Skin of body (tissue), 3 donors: ENCODE measurements at places on chromosomes 7 and 10. TPM values are rescaled to one million over a fixed set of nuclear protein-coding genes. Genes with fewer than 3 reads are reported as not detected.

DNA sequence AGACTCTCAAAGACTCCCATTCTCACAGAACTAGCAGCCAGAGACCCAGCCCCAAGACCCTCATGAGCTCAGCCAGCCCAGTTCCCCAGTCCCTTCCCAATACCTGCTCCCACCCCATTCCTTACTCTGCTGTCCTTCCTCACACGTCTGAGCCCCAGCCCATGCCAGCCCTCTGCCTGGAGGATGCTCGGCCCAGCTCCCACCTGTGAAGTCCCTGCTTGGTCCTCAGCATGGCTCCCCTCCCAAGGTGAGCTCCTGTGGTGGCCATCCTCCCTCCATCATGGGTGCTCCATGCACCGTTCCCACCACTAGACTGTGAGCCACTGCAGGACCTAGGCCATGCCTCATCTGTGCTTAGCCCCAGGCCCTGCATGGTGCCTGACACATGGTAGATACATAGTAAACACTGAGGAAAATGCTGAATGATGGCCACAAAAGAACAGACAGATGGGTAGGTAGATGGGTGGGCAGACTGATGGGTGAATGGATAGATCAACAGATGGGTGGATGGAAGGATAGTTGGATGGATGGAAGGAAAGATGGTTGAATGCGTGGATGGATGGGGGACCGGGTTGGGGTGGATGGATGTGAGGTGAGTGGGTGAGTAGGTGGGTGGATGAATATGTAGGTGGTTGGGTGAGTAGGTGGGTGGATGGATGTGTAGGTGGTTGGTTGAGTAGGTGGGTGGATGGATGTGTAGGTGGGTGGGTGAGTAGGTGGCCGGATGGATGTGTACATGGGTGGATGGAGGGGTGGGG lies 138.9 kb downstream of the GRID1 start:
- DNase-seq, result no peak

DNA sequence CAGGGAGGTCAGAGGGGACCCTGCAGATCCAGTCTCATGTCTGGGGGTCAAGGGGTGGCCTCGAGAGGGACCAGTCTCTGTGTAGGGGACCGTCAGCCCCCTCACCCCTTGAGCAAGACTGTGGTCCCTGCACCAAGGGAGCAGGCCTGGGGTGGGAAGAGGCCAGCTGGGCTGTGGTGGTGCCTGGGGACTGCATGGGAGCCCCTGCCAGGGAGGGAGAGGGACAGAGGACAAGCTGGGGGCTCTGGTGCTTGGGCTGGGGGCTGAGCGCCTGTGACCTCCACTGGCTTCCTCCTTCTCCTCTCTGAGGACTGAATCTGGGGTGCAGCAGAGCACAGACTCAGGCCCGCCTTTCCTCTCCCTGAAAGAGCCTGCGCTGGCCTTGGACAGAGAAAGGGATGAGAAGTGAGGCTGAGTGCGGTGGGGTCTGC lies 771 bp upstream of the PILRB start:
- no peak for DNase-seq

DNA sequence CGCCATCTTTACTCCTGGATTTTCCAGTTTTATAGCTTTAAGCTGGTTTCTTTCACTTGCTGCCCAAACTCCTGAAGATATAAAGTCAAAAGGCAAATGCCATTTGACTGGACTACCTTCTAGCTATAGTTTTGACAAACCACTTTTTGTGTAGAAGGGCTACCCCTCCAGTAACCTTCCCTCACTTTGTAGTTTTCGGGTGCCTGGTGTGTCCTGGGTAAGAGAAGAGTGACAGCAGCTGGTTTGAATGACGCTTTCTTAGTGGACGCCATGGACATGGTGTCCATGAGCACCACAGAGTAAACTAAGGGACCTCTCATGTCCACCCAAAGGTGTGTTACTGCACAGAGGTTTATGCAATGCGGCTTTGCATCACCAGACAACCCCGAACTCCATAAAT lies 21.2 kb upstream of the PITRM1 start:
- DNase-seq, result no peak

- peak; percentile 18 for DNase-seq
These were observed 10.3 kb upstream of the STK17A start for GRCh38 chr7:43572516-43573049.

DNA sequence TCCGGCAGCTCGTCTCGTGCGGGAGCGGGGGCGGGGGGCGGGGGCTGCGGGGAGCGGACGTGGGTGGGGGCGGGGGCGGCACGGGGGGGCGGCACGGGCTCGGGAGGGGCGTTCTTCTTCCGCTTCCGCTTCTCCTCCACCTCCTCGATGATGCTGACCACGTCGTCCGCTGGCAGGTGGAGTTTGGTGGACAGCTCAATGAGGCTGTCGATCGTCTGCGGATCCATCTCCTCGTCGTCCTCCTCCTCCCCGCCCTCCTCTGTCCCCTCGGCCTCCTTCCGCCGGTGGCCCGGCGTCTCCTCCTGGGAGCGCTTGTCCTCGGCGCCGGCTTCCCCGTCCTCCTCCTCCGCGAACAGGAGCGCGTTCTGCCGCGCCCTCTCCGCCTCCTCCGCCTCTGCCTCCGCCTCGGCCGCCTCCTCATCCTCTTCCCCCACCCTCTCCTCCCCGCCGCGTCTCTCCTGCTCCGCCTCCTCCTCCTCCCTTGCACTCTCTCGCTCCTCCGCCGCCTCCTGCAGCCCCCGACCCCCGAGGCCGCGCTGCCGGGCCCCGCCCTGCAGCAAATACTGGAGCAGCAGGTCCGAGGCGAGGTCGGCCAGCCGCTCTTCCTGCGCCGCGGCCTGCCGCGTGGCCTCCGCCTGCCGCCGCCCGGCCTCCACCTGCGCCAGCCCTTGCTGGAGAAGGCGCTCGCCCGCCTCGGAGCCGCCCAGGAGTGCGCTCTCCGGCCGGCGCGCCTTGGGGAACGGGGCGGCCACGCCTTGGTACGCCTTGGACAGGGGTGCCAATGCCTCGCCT lies 1.9 kb downstream of the VGF start:
- no peak for DNase-seq

DNA sequence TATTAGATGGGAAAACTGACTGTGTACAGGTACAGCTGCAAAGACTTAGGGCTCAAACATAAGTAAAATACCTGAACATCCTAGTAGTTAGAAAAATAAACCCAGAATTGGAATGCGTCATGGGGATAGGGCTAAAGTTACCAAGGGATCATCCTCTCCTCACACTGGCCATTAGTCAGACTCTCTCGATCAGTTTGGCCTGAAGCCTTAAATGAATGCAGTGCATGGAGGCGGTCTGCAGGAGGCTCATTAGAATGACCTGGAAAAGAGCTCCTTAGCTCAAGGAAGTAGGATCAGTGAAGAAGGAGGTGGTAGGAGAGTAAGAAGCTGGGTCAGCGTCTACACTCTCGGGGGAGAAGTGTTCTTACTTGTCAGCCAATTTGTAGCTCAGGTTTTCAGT lies 35.3 kb downstream of the DENND2A start:
- peak; percentile 68 for DNase-seq

DNA sequence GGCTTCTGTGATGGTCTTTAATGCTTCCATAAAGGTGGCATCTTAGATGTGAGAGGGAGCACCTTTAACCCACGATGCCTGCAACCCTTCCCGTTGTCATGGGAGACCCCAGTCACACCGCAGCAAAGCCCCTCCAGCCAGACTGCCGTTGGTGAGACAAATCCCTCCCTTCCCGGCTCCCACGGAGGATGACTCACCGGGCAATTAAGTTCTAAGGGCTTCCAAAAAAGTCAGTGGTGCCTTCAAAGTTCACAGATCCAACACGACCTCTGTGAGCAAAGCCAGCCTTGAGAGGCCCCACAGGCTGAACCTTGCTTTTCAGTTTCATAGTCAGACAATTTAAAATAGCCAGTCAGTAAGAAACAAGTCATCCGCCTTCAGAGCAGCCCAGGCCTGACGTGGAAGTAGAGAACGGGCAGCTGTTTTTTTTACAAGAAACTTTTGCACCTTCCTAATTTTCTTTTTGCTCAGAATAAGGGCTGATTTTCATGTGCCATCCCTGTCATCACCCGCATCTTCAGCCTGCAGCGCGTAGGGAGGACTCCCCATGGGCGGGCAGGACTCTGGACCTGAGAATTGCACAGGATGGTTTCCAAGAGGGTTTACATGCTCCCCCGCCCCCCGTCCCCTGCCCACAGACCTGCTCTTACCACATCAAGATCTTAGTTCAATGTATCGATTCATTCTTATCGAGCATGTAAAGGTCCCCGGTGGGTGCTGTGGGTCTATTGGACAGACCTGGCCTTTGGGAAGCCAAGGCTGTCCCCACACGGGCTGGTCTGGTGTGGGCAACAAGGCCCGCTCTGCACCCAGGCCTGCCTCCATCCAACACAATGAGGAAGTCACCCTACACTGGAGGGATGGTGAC lies 333.9 kb downstream of the DNAJB6 start:
- no peak for DNase-seq

DNA sequence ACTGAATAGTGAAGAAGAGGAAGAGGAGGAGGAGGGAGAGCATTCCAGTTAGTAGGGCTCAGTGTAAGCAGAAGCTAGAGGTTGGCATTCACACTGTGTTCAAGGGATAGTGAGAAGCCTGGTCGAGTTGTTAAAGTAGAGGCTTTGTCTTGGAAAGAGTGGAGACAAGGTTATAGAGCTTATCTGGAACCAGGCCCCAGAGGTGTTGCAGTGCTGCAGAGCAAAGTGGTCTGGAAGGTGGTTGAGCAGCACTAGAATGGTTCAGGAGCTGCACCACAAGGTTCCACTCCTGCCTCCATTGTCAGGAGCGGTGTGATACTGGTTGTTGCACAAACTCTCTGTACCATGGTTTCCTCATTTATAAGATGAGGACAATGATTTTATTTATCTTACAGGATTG lies 8.8 kb upstream of the PCGF5 start:
- DNase-seq, result no peak

- no peak for DNase-seq
These were observed 67.3 kb upstream of the TPK1 start for GRCh38 chr7:144903201-144903600.

DNA sequence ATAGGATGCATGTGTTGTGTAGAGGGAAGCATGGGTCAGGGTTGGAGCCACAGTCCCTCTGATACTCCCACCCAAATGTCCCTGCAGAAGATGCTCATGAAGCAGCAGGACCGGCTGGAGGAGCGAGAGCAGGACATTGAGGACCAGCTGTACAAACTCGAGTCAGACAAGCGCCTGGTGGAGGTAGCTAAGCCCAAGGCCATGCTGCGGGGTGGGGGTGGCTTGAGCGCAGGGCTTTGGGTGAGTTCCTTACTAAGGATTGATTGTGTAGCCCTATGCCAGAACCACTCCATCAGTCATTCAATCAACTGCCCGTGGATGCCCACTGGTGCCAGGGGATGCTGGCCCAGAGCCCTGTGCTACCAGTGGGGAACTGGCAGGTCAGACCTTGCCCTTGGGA lies 10.3 kb downstream of the TRIM8 start:
- DNase-seq, result no peak

GRCh38 chr10:117536866-117537435 lies 5.6 kb upstream of the EMX2 start:
- DNase-seq, result no peak

DNA sequence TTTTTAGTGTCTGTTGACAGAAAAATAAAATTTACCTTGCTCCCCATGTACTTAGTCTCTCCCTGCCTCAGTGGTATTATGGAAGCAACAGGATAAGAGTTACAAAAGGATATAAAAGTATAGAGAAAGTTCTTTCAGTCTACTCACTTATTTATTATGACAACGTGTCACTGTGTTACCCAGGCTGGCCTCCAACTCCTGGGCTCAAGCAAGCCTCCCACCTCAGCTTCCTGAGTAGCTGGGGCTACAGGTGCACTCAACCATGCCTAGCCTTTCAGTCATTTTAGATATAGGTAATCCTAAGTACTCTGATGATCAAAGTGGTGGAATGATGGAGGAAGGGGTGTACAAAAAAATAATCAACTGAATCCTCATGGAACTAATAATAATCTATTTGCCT lies 215.2 kb upstream of the MKLN1 start:
- DNase-seq, result no peak

- no peak for DNase-seq
These were observed 182.4 kb downstream of the RAPGEF5 start for GRCh38 chr7:22174574-22174953.

GRCh38 chr7:142770661-142771352 lies at the start of gene PRSS2:
TSS of gene PRSS2 (plus strand) at chr7:142770970. CDS start at chr7:142770983, 13 bp downstream.
- no peak for DNase-seq

DNA sequence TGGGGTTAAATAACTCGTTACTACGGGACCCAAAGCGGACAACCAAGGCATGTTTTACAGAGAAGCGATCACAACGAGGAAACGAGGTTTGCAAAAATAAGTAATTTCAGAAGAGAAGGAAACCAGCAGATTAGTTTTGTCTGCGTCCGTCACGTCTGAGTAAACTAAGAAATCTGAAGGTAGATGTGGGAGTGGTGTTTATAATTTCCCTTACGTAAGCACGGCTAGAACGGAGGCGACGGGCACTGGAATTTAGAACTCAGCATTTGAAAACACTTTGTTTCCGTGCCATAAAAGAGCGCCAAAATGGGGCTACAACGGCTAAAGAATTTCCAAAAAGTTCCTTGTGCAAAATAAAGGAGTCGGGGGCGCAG lies 718 bp upstream of the UMAD1 start:
- peak; percentile 23 for DNase-seq

- no peak for DNase-seq
These were observed 1.2 kb downstream of the CLDN15 start for GRCh38 chr7:101236292-101236835.

GRCh38 chr7:129949292-129950133 lies 3.2 kb downstream of the UBE2H start:
- peak; percentile 65 for DNase-seq

DNA sequence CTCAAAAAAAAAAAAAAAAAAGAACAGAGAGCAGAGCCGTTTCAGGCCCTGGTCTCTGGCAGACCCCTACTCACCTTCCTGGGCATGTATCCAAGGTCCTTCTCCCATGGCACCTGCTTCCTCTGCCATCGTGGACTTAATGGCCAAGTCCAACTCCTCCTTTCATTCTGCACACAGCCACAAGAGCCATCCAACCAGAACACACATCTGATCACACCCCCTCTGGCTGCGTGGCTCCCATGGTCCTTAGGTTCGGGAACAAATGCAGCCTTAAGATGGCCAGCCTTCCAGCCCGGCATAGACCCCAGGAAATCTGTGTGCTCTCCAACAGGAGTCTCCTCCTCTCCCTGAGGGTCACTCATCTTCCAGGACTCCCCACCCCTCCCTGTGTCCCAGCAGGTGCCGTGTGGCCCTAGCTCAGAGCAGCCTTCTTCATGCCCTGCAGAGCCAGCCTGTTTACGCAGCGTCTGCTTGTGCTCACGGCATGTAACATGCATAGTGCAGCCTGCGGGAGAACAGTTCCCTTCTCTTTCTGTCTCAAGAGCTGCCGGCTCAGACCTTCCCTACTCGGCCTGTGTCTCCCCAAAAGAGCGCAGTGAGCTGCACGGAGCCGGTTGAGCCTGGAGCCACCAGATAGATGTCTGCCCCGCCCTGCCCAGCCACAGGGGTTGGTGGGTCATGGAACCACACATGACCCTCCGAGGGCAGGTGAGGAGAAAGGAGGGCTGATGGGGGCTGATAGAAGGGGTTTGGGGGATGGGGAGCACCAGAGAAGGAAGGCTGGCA lies 157.3 kb downstream of the NRF1 start:
- DNase-seq, result no peak

The ZNF853 gene
- 5.1 TPM for total RNA-seq

The PTPRN2 gene
- 0.99 TPM for total RNA-seq

The DPYSL4 gene
- total RNA-seq, result 0.99 TPM

The AKR1B15 gene
- not detected for total RNA-seq

The PKD2L1 gene
- not detected for total RNA-seq

The DLX6 gene
- 0.20 TPM for total RNA-seq

The MLXIPL gene
- total RNA-seq, result 22.3 TPM

The NPY4R2 gene
- total RNA-seq, result 0.49 TPM

The MAT1A gene
- total RNA-seq, result 0.30 TPM

The TBXAS1 gene
- 6.2 TPM for total RNA-seq

The PODXL gene
- 11.4 TPM for total RNA-seq

The NRG3 gene
- 0.39 TPM for total RNA-seq

The GPR141 gene
- total RNA-seq, result 5.7 TPM
